ENCODE measurements at places on chromosomes 3 and 15.

DNA sequence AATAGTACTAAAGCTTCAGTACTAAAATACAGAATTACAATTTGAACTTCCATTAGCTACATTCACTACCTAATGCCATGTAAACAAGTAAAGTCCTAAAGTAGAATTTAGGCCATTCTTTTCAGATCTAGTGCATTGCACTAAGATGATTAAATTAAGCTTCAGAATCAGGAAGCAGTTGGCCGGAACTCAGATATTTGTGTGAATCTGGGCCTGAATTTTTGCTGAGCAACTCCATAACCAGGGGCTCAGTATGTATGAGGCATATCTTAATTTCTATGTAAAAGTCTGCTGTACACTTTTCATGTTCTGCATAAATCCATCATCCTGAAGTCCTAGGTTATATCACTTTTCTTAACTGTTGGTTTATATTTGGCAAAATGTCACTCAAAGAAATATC lies 246.4 kb downstream of the RBMS3 start:
- no peak for DNase-seq

DNA sequence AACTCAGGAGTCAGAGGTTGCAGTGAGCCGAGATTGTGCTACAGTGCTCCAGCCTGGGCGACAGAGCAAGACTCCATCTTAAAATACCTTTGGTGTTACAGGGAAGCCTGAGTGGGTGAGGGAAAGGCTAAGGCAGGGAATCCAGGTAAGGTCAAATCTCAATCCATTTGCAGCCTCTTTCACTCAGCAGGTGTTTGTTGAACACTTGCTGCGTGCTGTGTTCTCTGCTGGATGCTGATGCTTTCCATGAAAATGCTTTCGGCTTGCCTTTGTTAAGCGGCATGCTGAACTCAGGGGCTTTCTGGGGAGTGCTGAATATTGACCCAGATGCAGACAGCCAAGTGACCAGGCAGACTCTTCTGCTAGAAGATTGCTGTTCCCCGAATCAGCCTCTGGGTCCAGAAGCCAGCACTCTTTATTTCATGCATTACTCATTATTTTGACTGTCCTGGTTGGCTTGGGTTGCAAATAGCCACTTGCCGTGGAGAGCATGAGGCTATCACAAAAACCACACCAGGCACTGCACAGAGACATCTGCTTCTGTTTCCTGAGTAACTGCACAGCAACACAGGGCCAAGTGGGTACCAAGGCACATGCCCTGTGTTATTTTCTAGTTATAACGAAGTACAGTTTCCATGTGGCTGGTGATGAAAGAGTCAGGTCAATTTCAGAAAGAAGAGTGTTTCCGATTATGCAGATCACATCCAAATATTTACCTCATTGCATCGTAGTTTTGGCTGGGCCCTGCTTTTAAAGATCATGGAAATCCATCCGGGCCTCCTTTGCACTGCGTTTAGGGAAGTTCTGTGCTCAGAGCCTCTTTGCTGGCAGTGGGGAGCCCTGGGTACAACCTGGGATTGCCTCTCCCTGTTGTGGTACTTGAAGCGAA lies 88.6 kb downstream of the THSD4 start:
- DNase-seq, result no peak

GRCh38 chr15:100810831-100811230 lies 68.8 kb upstream of the ALDH1A3 start:
- no peak for DNase-seq

- no peak for DNase-seq
Measured at GRCh38 chr3:24663406-24663805, 168.8 kb upstream of the THRB start.

- no peak for DNase-seq
Measured at GRCh38 chr3:181794011-181794790, 82.5 kb downstream of the SOX2 start.

GRCh38 chr3:105356396-105356795 lies 10.3 kb upstream of the ALCAM start:
- DNase-seq, result no peak

DNA sequence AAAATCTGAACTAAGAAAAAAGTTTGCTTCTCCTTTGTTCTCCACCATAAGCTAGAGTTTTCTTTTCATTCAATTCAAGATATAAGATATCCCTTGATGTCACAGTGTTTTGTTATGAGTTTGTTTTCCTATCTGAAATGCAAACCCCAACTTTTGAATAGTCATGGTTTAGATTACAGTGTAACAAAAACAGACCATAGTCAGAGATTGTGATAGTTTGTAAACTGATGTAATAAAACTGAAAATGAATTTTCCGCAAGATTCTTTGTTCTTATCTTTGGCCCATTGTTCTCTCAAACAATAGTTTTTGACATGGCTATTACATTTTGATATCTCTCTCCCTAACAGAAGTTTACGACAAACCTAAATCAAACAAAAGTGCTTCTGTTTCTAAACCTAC lies 121.7 kb upstream of the GADL1 start:
- DNase-seq, result no peak

GRCh38 chr3:133943031-133943535 lies 47.4 kb upstream of the RAB6B start:
- no peak for DNase-seq

DNA sequence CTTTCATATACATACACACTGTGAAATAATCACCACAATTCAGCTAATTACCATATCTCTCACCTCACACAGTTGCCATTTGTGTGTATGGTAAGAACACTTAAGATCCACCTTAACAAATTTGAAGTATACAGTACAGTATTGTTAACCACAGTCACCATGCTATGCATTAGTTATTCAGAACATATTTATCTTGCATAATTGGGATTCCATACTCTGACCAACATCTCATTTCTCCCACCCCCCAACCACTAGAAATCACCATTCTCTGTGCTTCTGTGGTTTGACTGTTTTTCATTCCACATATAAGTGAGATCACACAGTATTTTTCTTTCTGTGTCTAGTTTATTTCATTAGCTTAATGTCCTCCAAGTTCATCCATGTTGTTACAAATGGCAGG lies 247.7 kb upstream of the CTNNB1 start:
- DNase-seq, result no peak

DNA sequence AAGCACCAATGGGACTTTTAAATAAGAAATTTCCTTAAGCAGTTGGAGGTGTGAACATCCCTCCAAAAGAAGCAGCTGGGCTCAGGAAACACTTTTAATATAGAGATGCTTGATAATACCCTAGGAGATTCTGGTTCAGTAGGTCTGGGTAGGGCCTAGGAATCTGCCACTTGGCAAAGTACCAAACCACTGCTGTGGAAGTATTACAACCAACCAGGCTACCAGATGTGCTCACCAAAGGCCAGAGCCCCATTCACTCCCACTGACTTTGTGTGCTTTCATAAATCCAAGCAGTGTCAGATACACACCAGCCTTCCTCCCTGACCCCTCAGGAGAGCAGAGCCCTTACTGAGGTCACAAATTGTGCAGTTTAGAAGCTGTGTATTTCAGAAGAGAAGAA lies 162.6 kb downstream of the CCNL1 start:
- DNase-seq, result no peak

DNA sequence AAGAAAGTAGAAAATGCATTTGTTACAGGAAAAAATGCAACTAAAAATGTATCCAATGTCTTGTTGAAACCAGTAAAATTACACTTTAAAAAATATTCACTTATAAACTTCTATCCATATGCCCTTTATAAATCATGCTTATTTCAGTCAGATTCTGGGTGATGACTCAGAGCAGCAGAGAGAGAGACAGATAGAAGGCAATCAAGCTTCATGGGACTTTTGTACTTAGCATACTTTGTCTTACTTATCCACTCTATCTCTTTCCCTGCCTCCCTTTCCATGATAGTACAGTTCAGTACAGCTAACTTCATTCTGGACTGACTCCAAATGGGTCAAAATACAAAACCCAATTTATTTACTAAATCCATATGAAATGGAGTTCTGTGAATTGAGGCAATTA lies 1438.2 kb downstream of the ZPLD1 start:
- DNase-seq, result no peak

DNA sequence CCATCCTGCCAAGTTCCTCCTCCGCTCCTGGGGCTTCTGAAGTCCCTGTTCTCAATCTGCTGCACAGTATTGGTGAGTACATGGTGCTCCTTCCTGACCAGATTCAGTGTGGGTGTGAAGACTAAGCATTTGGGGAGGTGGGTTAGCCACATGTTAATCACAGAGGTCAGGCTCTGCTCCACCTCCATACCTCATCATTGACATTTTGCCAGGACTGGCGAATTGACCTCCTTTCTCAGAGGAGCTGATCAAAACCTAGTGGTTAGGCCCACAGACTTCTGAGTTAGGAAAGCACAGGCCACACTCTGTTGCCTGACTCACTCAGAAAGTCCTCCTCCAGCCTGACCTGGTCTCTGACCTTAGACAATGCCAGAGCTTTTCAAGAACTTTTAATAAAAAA lies 8.4 kb upstream of the RPS17 start:
- DNase-seq, result no peak

GRCh38 chr3:88440701-88441100 lies 290.9 kb downstream of the C3orf38 start:
- DNase-seq, result no peak

GRCh38 chr3:183822631-183823030 lies 2.7 kb downstream of the MAP6D1 start:
- DNase-seq, result no peak

DNA sequence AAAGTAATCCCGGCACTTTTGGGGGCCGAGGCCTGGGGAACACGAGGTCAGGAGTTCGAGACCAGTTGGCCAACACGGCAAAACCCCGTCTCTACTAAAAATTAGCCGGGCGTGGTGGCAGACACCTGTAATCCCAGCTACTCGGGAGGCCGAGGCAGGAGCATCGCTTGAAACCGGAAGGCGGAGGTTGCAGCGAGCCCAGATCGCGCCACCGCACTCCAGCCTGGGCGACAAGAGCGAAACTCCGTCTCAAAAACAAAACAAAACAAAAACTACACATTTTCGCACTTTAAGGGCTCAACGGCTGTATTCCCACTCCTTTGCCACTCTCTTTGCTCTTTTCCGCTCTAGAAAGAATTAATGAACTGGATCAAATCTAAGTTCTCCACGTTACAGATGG lies 763 bp upstream of the TRNT1 start:
- no peak for DNase-seq

- DNase-seq, result no peak
Measured at GRCh38 chr15:66962522-66962921, 102.9 kb upstream of the SMAD3 start.

DNA sequence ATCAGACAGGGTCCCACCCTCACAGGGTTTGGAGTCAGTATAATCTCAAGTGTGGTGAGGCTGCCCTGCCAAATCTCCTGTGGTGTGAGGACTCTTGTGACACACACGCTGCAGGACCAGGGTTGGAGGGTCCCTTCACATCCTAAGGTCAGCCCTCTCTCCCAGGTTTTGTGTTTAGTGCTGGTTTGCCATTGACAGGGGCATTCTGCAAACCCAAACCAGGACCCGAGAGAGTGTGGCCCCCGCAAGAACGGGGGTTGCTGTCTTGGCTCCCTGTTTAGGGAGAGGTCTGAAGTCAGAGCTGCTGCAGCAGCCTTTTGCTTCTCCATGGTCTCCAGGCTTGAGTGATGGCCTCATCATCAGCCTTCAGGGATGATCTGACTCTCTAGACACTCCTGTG lies 14.7 kb downstream of the FAM107A start:
- DNase-seq, result no peak

DNA sequence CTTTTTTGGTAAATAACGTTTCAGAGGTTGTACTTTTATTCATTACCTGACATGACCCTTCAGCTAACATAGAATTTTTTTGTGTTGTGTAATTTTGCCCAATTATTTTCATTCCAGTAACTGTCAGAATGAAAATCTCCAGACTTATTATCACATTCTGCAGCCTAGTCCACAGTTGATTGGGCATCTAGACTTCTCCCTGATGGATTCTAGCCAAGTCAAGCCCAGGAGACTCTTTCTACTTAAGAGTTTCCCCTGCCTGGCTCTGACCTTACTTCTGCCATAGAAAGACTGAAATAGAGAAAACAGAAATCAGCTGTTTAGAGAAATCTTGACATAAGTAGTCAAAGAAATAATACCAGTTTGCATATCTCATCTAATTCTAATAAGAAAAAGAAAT lies 82.9 kb upstream of the CDAN1 start:
- DNase-seq, result no peak

DNA sequence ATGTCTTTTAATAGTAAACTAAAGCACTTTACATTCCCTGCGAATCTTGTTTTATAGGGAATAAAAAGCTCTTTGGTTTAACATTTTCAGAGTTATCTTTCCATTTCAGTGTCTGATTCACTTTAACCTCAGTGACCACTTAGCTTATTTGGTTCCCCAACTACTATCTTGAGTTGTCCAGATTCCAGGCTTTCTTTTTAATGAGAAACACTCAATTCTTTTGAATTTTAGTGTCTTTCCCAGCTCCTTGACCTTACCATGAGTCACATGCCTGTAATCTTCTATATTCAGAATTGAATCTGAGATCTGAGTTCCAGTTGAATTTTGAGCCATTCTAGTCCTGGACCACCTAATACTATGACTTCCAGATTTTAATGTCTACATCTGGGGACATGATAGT lies 144.4 kb downstream of the KCNAB1 start:
- DNase-seq, result no peak

GRCh38 chr3:98991393-98991792 lies 89.9 kb upstream of the DCBLD2 start:
- no peak for DNase-seq

DNA sequence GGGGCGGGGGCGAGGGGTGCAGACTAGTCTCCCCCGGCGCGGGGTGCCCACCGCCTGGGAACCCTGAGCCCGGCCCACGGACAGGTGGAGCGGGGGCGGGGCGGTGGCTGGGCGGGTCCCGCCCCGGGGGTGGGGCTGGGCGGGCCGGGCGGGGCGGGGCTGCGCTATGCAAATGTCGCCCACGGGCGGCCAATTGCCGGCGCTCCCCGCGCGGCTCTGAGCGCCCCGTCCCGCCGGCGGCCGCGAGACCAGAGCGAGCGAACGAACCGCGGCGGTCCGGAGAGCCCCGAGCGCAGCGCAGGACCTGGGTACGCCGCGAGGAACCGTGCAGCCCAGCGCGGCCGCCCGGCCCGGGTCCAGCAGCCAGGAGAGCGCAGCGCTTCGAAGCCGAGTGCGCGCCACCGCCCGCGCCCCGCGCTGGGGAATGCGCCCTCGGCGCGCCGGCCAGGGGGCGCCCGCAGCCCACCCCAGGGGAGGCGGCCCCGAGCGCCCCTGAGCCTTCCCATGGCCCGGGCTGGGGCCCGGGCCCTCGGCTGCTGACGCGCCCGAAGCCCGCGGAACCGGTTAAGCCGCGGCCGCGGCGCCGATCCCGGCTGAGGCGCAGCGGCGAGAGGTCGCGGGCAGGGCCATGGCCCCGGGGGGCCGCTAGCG lies at the start of gene SEMA3F:
Gene SEMA3F (plus strand): TSS at position 485 of the 651 bp plus-strand sequence. CDS start 4,299 bp downstream, outside the sequence.
- peak; percentile 21 for DNase-seq

GRCh38 chr3:47613722-47614121 lies 35.1 kb upstream of the CSPG5 start:
- DNase-seq, result no peak

All from bone marrow (tissue), 2 donors.